ENCODE measurements at places on chromosomes 1 and 21.

DNA sequence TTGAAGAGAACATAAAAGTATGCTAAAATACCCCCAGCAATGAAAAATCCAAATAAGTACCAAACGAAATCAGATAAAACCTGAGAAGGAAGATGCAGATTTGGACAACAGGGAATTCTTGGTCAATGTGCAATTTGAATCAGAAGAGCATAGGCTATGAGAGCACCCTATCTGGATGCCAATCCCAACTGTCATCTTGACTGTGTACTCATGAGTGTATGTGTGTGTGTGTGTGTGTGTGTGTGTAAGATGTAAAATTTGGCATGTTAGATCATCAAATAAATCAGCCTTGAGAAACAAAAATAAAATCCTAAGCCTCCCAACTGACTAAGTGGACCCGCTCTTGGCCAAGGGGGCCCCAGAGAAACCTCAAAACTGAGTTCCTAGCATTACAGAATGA, 18.0 kb upstream of the SPRR2G start:
- no peak for DNase-seq

DNA sequence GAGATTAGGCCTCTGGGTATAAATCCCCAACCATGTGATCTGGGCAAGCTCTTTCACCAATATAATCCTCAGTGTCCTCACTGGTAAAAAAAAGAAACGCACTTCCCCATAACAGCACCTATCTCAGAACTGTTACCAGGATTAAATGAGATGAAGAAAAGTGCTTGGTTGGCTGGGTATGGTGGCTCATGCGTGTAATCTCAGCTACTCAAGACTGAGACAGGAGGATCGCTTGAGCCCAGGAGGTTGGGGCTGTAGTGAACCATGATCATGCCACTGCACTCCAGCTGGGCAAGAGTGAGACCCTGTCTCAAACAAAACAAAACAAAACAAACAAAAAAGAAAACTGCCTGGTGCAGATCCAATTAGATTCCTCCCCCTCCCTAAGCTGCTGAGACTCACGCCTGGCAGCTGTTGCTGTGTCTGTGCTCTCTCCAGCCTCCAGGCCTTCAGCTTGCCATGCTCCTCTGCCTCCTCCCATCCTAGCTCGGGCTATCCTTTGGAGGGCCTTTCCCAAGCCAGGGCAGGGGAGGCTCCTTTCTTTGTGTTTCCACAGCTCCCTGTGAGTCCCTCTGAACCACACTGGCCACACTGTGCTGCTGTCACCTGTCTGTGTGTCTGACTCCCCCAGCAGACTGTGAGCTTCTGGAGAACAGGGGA, 19.0 kb downstream of the CYB5RL start:
- DNase-seq = no peak

DNA sequence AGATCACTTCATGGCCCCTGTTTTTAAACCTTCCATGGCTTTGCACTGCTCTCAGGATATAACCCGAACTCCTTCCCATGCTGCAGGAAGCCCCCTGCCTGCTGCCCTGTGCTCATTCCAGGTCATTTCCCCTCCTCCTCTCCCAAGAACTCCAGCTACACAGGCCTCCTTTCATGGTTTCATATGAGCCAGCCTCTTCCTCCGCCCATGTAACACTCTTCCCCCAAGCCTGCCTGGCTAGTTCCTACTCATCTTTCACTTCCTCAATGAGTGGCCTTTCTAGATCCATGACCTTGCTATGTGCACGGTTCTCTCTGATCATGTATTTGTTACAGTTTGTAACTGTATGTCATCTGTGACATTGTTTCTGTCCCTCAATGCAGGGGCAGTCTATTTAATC, 3.1 kb upstream of the NCF2 start:
- DNase-seq = no peak

DNA sequence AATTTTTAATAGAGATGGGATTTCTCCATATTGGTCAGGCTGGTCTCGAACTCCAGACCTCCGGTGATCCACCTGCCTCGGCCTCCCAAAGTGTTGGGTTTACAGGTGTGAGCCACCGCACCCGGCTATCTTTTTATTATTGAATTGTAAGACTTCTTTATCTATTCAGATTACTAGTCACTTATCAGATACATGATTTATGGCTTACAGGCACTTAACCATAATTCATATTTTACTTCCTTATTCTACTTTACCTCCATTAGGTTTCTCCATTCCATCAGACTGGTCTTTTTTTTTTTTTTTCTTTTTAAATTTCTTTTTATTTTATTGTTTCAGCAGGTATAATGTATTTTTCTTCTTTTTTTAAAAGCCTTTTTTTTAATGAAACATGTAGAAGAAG, 4.4 kb downstream of the TMEM183A start:
- DNase-seq = no peak

- no peak for DNase-seq
Observed at GRCh38 chr1:240516069-240516468, 95.9 kb downstream of the GREM2 start.

DNA sequence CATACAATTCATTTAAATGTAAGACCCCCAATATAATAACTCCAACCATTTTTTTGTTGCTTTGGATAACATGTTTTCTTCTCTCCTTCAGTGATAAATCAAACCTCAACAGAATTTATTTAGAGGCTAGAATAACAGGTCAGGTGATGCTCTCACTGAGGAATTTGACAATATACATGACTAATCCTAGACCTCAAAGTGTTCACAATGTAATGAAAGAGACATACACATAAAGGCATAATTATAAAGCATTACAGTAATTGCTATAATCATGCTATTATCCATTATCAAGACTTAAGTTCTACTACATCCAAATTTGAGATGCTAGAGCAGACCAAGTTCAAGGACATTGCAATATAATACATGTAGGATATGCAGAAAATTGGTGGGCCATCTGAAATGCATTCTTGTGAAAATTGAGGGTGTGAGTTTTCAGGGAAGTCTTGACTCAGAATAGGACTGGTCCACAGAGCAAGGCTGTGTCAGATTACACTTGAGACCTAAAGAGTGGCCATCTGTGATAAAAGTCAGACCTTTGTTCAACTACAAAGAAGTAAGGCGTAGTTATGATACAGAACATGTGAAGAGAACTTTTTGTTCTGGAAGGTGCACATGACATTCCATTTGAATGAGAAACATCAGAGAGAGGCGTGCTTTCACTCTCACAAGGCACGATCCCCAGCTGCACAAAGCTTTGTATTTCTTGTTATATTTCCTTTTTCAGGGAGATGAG, 45.5 kb downstream of the UTP25 start:
- DNase-seq = no peak

DNA sequence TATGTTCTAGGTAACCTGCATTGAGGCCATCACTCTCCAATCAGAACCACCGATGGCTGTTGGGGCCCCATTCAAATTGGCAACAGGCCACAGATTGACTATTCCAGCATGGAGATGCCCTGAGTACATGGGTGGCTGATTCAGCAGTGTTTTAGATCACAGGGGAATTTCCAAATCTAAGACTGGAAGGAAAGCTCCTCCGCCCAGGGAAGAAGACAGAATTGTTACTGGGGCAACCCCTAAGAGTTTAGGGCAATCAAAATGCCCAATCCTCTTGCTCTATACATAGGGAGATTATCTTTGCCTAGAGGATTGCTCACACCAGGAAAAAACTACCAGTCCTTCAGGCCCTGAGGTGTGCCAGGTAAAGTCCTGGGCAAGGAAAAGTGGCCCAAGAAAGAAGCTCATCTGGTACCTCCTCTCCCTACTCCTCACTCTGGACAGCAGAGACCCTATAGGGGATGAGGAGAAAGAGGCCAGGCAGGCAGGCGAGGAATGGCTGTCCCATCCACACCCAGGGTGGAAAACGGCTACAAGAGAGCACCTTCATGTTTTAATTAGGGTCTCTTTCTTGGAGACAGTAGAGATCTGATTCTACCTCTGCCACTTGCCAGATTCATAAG, 5.8 kb downstream of the S100A8 start:
- DNase-seq = no peak
